ENCODE measurements at places on chromosomes 7 and 10.

DNA sequence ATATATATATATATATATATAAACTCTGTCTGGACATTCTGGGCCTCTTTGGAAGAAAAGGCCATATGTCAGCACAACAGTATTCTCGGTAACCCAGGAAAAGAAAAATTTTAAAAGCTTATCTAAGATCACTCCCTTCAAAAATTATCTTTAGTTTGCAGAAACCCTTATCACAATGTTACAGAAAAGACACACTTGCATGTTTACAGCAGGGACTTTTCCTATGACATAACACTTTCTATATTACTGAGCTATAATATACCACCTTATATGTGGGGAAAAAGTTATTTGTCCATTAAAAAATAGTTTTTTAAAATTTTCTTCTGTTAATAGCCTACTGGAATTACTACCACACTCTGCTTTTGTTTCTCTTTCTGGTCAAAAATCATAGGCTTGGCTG is 25.4 kb downstream of the ANKRD61 start:
- no peak for DNase-seq

- no peak for DNase-seq
These were observed 4.0 kb downstream of the TUBAL3 start for GRCh38 chr10:5400468-5401240.

GRCh38 chr10:91539930-91540329 is 92.9 kb downstream of the PPP1R3C start:
- DNase-seq = no peak

DNA sequence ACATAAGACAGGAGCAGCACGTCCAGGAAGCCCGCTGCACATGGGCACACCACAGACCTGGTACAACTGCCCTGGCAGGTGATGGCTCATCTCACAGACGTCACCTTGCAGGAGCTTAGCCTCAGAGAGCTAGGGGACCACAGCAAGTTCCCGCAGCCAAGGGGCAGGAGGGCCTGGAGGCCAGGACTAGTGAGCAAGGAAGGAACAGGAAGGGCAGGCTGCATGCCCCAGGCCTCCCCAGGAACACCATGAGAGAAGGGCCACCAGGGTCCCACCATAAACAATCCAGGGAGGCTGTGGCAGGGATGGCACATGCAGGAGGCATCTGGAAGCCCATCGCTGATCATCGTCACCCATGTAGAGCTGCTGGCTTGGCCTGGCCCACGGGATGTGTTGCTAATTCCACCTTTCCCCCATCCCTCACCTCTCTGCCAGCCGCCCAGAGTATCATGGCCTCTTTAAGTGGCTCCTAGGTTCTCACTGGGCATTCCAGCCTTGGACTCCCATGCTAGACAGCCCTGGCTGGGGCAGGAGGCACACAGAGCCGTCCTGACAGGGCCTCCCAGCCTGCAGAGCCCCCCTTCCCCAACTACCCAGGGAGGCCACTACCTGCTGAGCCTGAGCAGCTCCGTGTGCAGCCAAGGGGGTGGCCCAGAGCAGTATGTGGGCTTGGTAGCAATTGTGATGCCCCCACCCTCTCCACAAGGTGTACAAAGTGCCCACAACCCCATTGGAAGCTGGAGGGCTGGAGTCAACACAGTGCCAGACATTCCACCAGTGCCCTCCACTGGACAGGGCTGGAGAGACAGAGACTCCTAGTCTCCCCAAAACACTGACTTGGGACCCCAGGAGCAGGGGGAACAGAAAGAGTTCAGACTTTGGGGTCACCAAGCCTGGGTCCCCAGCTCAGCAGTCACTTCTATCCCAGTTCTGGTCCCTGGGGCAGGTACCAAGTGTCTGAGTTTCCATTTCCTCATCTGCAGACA is 35.5 kb downstream of the GRID1 start:
- no peak for DNase-seq

DNA sequence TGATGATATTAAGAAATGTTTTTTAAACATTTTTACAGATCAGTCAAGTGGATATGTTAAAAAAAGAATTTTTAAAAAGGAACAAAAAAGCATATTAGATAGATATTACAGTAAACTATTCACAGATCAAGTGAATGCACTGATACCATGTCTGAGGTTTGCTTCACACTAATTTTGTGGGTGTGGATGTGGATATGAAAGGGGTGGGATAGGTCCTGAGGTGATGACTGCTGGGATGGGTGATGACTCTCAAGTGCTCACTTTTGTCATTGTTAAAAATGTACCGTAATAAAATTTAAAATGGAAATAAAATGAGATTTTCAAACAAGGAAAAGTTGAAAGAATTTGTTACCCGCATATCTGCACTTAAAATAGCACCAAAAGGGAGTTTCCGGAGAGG is 54.1 kb downstream of the AGMO start:
- no peak for DNase-seq

DNA sequence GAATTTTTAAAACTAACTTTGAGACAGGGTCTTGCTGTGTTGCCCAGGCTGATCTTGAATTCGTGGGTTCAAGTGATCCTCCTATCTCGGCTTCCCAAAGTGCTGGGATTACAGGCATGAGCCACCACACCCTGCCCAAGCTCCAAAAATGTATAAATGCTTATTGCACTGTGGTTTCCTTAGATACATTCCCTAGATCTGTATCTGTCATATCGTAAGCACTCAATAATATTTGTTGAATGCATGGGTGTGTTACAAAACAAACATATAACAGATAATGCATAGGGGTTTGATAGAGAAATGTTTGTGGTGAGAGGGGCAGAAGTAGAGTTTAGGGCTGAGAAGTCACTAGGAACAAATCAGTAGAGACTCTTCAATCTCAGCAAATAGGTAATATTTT is 955.3 kb upstream of the C7orf33 start:
- no peak for DNase-seq

DNA sequence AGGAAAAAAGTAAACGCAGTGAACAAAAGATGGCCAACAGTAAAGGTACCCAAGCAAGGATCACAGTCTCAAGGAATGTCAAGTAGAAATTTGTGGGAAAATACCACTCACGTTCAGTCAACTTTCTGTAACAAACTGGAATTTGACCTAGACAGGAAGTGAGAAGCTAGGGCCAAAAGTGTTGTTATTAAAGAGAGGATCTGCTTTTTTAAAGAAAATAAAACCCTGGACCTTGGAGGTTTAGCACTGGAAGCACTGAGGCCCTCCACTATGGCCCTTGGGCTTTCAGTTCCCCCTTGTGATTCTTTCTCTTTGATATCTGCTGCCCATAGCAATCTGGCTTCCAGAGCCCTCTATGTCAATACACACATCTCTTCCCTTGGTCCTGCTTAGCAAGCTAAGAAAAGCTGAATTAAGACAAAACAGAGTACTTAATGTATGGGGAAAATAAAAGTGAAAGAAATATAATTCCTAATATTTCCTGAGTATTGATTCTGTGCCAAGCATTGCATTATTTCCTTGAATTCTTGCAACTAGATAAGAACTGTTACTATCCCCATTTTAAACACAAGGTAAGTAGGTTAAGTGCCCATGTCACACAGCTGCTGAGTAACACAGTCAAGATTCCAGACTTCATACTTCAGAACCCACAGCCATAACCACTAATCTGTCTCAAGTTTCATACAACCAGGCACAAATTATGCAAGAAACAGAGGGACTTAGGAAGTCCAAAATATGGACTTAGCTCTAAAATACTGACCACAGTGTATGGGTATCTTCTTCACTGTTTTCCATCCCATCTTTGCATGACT is 2.6 kb upstream of the ZNF438 start:
- DNase-seq = no peak

DNA sequence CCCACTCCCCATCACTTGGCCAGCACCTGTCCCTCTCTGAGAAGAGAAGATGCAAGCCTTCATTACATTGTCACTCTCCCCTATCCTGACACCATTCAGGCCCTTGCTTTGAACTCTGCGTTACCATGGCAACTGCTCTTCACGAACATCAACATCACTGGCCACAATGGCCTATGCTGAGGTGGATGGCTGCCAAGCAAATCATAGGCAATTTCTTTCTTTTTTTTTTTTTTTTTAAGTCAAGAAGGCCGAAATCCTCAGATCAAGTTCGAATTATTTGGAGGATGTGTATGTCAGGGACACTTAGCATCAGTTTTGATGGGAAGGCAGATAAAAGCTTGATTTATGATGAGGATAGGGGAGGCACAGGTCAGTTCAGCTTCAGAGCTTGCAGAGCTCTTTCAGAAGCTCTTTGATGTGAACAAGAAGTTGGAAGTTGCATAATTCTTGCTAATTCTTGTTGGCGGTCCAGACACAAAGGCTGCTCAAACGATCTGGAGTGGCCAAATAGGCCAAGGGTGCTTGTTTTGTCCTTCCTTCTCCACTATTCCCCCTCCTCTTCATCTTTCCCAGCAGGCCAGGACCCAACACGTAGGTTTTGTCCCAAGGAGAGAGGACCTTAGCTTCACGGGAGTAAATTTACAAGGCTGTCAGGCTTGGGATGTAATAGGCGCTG is 179.9 kb upstream of the NPVF start:
- no peak for DNase-seq

GRCh38 chr7:138091032-138091431 is 14.8 kb downstream of the AKR1D1 start:
- no peak for DNase-seq

DNA sequence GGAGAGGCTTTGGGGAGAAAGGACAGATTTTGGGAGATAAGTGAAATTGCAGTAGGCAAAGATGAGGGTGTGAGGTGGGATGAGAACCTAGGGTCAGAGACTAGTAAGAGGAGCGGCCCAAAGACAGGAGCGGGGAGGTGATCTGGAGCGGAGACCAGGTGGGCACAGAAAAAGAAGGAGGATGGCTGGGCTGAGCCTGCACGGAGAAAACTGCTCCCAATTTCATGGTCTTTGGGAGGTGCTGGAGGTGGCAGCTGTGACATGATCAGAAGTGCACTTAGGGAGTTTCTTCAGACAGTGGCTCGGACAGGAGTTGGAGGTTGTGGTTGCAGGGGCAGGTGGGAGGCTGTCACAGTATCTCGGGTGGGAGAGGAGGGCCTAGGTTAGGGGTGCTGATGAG is 232.8 kb downstream of the SKAP2 start:
- DNase-seq = no peak

DNA sequence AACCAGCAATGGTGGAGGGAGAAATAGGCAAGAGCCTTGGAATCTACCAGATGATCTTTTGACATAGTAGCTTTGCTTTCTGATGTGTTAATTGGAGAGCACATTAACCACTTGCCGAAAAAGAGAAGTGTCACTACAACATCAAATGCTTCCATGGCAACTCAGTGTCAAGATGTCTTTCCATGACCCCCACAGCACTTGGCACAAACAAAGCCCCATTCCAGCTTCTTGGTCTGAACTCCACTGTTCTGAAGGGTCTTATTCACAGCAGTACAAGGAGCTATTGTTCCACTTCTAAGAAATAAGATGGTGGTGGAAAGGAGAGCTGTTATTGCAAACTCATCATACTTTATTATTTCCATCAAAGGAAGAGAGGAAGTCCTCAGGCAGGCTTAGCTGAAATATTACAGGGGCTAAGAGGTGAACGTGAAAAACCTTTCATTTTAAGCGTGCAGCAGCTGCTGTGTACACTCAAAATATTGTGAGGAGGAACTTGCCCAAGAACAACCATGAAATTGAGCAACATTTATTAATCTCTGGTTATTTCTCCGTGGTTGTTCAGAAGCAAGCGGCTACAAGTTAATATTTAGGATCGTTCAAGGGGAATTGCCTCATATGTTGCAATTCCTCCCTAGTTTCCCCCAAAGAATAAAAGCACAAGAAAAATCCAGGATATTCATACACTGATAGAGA is 354.8 kb upstream of the CELF2 start:
- DNase-seq = no peak

- no peak for DNase-seq
These were observed 729 bp downstream of the DNAJB6 start for GRCh38 chr7:157337316-157338149.

- no peak for DNase-seq
These were observed 191.3 kb downstream of the GATA3 start for GRCh38 chr10:8245814-8246142.

- DNase-seq = no peak
These were observed 1.5 kb upstream of the C10orf95 start for GRCh38 chr10:102452672-102453340.

- no peak for DNase-seq
These were observed 18.1 kb upstream of the AKR1E2 start for GRCh38 chr10:4807761-4808507.

GRCh38 chr7:72309476-72309875 is 102.7 kb downstream of the CALN1 start:
- DNase-seq = no peak

- DNase-seq = no peak
These were observed 80.3 kb downstream of the HDAC9 start for GRCh38 chr7:18575622-18576572.

- DNase-seq = no peak
These were observed 63.3 kb downstream of the MDFIC start for GRCh38 chr7:114985116-114985715.

DNA sequence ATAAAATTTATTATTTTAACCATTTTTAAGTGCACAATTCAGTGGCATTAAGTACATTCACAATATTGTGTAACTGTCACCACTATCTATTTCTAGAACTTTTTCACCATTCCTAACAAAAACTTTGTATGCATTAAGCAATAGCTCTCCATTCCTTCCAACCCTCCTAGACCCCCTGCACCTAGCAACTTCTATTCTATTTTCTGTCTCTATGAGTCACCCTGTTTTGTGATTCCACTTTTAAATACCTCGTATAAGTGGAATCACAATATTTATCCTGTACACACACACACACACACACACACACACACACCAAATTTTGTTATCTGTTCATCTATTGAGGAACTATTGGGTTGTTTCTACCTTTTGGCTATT is 89.2 kb downstream of the ARID5B start:
- no peak for DNase-seq

DNA sequence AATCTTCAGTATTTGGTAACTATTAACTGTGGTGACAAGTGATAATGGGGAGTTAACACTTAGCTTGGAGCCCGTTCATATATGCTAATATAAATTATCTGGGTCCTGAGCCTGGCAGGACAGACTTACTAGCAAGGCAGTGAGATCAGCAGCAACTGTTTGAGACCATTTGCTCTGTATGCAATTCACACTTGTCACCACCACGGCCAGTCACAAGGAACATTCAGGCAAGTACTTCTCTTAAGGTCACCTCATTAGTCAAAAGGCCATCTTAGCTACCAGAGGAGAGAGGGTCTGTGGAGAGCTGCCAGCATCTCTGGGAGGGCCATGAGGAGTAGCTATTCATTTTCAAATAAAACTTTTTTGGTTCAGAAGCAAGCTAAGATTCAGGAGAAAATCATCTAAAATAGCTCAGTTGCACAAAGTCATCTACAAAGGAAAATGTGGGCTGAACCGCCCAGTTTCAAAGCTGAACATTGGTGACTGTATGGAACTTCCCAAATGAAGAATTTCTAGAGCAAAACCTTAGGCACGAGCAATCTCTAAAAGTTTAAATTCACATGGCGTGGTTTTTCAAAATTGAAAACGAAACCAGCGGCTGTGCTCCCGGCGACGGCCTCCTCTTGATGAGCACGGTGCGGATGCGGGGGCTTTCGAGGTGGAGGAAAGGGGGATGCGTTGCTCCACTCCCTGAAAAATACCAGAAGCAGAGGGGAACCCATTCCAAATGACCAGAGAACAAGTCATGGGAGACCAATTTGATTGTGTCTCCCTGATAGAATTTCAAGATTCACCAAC is 233.5 kb upstream of the MGMT start:
- DNase-seq = no peak
